Left lung (tissue), 14 donors: ENCODE measurements at places on chromosomes 16 and 17.

DNA sequence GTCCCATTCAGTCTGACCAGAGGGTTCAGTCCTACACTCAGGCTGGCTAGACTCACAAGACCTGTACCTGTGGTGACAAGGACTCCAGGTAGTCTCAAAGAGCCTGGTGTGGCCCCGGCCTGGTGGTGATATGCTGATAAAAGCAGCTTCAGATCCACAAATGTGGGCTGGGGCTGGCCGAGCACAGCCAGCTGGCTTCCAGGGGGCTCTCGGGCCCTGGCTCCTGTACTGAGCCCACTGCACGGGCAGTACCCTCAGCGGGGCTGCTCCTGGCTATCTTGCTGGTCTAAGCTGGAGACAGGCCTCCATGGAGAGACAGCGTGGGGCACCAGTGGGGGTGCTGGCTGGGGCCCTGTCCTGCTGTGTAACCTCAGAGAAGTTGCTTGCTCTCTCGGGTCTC is 4.3 kb downstream of the SMIM5 start:
- no peak overlapping the region for H3K4me3 ChIP-seq
- DNase-seq, result no peak
- H3K4me1 ChIP-seq, result peaks cover 12% of the 10 kb centered on the region
- no peak overlapping the region for H3K27ac ChIP-seq
- no peaks in the 10 kb centered on the region for H3K36me3 ChIP-seq
- no peaks in the 10 kb centered on the region for H3K27me3 ChIP-seq

DNA sequence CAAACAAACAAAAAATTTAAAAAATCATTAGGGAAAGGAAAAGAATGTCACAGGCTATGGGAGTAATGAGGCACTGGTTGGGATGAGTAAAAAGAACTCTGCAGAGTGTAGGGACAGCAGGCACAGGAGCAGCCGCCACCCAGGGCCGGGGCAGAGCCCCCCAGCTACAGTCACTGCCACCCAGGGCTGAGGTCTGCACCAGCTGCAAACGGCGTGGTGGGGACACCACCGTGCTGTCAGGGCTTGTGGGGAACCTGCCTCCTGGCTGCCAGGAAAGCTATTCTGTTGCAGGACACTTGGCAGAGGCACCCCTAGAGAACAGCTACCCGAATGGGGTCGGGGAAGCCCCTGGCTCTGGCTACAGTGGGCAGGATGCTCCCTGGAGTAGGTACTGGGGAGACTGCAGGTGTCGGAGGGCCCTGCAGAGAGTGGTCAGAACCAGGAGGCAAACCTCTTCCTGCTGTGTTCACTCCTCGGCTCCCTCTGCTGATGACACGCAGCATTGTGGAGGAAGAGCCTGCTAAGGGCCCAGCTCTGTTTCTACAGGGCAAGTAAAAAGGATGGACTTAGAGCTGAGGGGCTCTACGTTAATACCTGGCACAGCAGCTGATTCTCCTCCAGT is 32.3 kb upstream of the CAPN15 start:
- H3K27ac ChIP-seq, result no peak overlapping the region
- peak; percentile 13 for DNase-seq
- H3K4me1 ChIP-seq, result no peaks in the 10 kb centered on the region
- no peaks in the 10 kb centered on the region for H3K36me3 ChIP-seq

- DNase-seq, result no peak
- no peak overlapping the region for H3K4me3 ChIP-seq
- peak overlapping the region; percentile 8 for H3K27ac ChIP-seq
Observed at GRCh38 chr16:2773188-2773968, 3.7 kb downstream of the ELOB start.

DNA sequence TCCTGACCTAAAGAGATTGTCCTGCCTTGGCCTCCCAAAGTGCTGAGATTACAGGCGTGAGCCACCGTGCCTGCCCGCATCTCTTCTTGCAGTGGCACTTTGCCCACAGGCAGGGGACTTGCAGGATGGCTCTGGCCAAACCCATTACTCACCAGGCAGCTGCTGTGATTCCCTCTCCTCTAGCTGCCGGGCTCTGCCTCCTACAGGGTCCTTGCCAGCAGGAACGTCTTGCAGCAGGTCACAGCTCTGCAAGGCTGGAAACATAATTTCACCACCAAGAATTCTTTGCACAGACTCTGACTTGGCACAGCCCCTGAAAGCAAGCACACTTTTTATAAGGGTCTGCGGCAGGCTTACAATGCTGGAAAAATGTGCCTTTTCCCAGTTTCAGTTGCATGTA is 20.3 kb downstream of the COX4I1 start:
- H3K27ac ChIP-seq, result no peak overlapping the region
- DNase-seq, result peak; percentile 55
- H3K4me1 ChIP-seq, result peaks cover 4% of the 10 kb centered on the region
- H3K36me3 ChIP-seq, result no peaks in the 10 kb centered on the region

- H3K4me3 ChIP-seq, result no peak overlapping the region
- no peaks in the 10 kb centered on the region for H3K36me3 ChIP-seq
- DNase-seq, result no peak
- H3K27me3 ChIP-seq, result no peaks in the 10 kb centered on the region
Observed at GRCh38 chr16:62058412-62058811, 22.2 kb upstream of the CDH8 start.

- no peaks in the 10 kb centered on the region for H3K36me3 ChIP-seq
- no peak overlapping the region for H3K4me3 ChIP-seq
- no peaks in the 10 kb centered on the region for H3K27me3 ChIP-seq
- peaks cover 4% of the 10 kb centered on the region for H3K4me1 ChIP-seq
- H3K27ac ChIP-seq, result no peak overlapping the region
- peak; percentile 64 for DNase-seq
Observed at GRCh38 chr16:88977812-88978607, 1.0 kb upstream of the CBFA2T3 start.

DNA sequence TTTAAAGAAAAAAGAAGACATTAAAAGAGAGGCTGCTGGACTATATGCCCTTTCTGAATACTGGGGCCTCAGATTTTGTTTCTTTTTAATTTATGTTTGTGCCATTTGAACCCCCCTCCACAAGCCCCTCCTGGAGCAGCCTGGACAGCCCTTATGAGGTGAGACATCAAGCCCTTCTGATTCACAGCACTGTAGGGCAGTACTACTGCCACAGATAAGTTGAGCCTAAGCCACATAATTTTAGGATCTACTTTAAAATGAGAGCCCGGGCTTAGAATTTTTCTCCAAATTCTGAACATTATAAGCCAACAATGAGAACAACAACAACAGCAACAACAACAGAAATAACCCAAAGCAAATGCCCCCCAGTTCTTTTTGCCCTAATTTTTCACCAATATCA is 256.9 kb upstream of the SALL1 start:
- no peak overlapping the region for H3K27ac ChIP-seq
- no peaks in the 10 kb centered on the region for H3K36me3 ChIP-seq
- no peak for DNase-seq
- H3K27me3 ChIP-seq, result no peaks in the 10 kb centered on the region
- no peaks in the 10 kb centered on the region for H3K4me1 ChIP-seq

DNA sequence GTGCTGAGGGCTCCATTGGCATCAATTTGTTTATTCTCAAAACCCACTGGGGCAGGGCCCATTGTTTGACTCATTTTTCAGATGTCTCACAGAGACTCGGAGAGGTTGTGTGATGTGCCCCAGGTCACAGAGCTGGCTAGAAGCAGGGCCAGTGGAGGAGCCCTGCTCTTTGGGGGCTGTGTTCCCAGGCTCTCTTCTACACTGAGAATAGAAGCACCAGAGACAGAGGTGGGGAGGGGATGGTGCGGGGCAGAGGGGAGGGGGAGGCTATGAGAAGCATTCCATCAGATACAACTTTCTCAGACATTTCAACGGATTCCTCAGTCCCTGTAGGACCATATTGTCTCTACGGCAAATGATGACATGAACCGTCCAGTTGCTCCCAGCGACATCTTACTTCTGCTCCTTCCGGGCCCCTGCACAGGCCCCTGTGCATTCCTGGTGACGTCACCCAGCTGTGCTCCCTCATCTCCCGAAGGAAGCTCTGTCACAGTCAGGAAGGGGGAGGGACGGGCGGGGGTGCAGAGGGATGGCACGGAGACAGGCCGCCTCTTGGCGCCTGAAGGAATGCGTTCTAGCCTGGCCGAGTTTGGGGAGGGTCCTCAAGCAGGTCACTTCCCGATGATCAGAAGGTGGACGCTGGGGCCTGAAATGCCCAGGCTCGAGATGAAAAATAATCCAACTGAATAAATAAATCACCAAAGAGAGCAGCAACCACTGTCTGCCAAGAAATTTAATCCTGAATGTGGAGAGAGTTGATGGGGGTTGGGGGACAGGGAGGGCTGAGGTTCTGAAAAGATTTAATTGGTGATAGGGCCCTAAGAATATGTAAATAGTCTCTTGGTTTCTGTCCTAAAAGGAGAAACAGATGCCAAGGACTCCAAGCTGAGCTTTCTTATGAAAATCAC is 114.1 kb downstream of the NOG start:
- no peaks in the 10 kb centered on the region for H3K4me1 ChIP-seq
- DNase-seq, result no peak
- H3K36me3 ChIP-seq, result no peaks in the 10 kb centered on the region
- H3K4me3 ChIP-seq, result no peak overlapping the region

DNA sequence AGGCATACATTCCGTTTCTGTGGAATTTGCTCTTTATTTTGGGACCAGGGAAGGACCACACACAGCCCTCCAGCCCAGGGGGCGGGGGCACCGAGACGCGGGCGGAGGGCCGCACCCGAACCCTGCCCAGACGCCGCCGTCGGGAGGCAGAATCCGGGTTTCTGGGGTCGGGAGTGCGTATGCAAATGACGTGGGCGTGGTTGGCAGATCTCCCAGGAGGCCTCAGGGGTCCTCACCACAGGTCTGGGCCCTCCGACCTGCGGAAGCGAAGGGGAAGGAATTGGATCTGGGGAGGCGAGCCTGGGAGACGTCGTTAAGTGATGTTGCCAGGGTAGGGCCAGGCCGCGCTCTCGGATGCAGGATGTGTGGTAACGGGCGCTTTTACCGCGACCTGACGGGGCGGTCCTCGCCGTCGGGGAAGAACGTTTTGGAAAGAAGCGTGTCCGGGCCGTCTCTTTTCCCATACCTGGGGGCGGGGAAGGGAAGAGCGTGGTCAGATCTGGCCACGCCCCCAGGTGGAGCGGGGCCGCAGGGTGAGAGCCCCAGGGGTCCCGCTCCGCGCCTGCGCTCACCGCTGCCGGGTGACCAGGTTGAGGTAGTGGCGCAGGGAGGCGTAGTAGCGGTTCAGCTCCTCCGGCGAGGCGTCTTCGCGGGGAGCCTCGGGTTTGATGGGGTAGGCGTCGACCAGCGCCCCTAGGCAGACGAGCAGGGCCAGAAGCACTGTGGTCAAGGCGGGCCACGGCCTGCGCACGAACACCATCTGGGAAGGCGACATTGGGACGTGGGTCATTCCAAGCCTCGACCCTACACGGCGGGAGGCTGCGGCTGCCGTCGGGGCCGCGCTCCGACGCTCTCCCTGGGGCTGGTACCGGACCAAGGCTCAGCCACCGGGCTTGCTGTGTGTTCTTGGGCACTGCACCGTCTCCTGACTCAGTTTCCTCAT is 745 bp downstream of the PYY start:
- H3K27ac ChIP-seq, result no peak overlapping the region
- H3K36me3 ChIP-seq, result no peaks in the 10 kb centered on the region

DNA sequence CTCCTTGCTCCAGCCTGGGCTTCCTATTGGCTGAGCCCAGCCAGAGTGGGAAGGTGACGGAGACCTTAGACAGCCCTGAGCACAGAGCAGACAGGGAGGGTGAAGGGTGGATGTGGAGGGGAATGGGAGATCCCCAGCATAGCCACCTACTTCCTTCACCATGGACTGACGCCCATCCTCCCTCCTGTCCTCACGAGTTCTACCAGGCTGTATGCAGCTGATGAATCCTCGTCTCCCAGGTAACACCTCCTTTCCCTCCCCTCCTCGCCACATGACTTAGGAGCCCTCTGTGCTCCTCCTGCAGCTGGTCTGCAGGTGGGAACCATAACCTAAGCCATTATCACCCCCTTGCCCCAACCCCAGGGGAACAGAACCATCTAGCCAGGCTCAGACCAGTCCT is 9.0 kb upstream of the CRHR1 start:
- peaks cover 84% of the 10 kb centered on the region for H3K27me3 ChIP-seq
- no peak for DNase-seq
- no peak overlapping the region for H3K27ac ChIP-seq
- no peaks in the 10 kb centered on the region for H3K36me3 ChIP-seq
- H3K4me3 ChIP-seq, result no peak overlapping the region

DNA sequence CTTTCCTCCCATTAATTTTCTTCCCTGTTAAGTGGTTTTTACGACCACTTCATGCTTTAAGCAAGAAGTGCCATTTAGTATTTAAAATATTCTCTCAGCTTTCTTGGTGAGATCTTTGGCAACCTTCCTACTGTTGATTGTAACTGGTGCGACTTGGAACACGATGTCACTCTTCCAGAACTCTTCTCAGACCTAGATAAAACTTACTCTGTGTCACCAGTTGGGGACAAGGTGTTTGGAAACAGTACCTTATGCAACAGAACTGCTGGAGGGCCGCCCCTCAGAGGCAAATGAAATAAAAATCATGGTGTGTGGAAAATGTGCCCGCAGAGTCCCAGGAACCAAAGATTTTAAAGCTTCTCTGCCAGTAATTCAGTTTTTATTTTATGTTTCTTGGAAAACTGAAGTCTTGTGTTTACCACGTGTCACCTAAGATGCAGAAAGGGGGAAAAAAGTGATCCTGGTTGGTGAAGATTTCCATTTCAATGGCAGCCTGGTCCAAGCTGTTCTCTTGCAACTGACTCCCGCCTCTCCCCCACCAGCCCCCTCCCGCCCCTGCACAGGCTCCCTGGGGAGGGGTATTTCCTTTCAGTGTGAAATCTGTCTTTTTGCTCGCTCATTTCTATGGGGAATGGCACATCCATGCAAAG is 7.2 kb upstream of the HSD11B2 start:
- H3K27ac ChIP-seq, result no peak overlapping the region
- DNase-seq, result no peak
- no peak overlapping the region for H3K4me3 ChIP-seq
- peaks cover 4% of the 10 kb centered on the region for H3K4me1 ChIP-seq
- peaks cover 23% of the 10 kb centered on the region for H3K27me3 ChIP-seq

- H3K4me1 ChIP-seq, result peaks cover 69% of the 10 kb centered on the region
- no peaks in the 10 kb centered on the region for H3K36me3 ChIP-seq
- peak overlapping the region; percentile 97 for H3K27ac ChIP-seq
- H3K27me3 ChIP-seq, result no peaks in the 10 kb centered on the region
Observed at GRCh38 chr17:8151641-8152111, 528 bp downstream of the PER1 start.

- no peaks in the 10 kb centered on the region for H3K4me1 ChIP-seq
- no peak overlapping the region for H3K4me3 ChIP-seq
- H3K27ac ChIP-seq, result no peak overlapping the region
- H3K27me3 ChIP-seq, result peaks cover 28% of the 10 kb centered on the region
- DNase-seq, result no peak
Observed at GRCh38 chr17:79675413-79675725, 55.4 kb upstream of the ENPP7 start.

GRCh38 chr17:38797158-38797490 is 2.2 kb downstream of the PIP4K2B start:
- H3K27ac ChIP-seq, result no peak overlapping the region
- peaks cover 33% of the 10 kb centered on the region for H3K36me3 ChIP-seq
- no peaks in the 10 kb centered on the region for H3K27me3 ChIP-seq
- H3K4me3 ChIP-seq, result no peak overlapping the region
- peaks cover 42% of the 10 kb centered on the region for H3K4me1 ChIP-seq
- DNase-seq, result no peak
